ENCODE measurements at places on chromosomes 1 and 21.

- peak; percentile 81 for DNase-seq
These were observed 2.0 kb downstream of the AHDC1 start for GRCh38 chr1:27601771-27602461.

- DNase-seq: no peak
These were observed 7.5 kb downstream of the COL9A2 start for GRCh38 chr1:40309374-40310128.

GRCh38 chr1:45259053-45259452, 52.6 kb upstream of the ZSWIM5 start:
- DNase-seq: no peak

- DNase-seq: no peak
These were observed 172.2 kb upstream of the C8B start for GRCh38 chr1:57137980-57138379.

GRCh38 chr1:153805042-153805745, 30.0 kb downstream of the SLC27A3 start:
- DNase-seq: no peak

GRCh38 chr1:242208021-242208420, 209.1 kb upstream of the MAP1LC3C start:
- DNase-seq: no peak

GRCh38 chr1:116457946-116458604, 85.0 kb downstream of the ATP1A1 start:
- no peak for DNase-seq

- peak; percentile 72 for DNase-seq
These were observed 13.6 kb upstream of the FAM89A start for GRCh38 chr1:231053493-231054162.

- DNase-seq: no peak
These were observed 609.2 kb downstream of the KCNT2 start for GRCh38 chr1:195999022-195999421.

DNA sequence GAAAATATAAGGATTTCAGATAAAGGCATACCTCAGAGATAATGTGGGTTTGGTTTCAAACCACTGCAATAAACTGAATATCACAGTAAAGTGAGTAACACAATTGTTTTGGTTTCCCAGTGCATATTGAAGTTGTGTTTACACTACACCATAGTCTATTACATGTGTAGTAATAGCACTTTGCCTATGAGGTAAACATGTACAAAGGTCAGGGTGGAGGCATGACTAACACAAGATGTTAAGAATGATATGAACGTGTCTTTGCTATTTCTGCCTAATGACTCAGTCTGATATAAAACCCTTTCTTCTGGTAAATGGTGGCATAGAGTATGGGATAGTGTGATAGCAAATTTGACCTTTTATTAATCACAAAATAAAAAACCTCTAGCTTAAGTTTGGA, 621.5 kb upstream of the ADGRL2 start:
- no peak for DNase-seq

GRCh38 chr1:177145106-177146070, 19.1 kb downstream of the ASTN1 start:
- no peak for DNase-seq

DNA sequence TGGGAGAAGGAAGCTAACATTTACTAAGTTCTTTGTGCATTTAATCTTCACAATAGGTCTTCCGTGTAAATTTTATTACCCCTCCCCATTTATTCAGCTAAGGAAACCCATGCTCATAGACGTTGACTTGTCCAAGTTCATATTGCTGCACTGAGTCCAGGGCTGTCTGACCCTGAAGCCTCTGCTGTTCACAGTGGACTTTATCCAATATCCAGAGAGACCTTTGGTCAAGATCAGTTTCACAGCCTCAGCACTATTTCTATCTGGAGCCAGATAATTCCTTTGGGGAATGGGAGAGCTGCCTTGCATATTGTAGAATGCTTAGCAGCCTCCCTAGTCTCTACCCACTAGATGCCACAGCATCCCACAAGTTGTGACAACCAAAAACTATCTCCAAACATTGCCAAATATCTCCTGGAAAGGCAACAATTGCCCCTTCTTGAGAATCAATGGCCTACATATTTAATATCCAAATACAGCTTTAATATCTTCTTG, 26.4 kb downstream of the ILDR2 start:
- DNase-seq: no peak

- DNase-seq: no peak
These were observed 3.0 kb upstream of the LCE1E start for GRCh38 chr1:152783095-152783494.

GRCh38 chr1:235006132-235006721, 122.4 kb downstream of the TOMM20 start:
- no peak for DNase-seq

- no peak for DNase-seq
These were observed 3.2 kb downstream of the LBR start for GRCh38 chr1:225424562-225425200.

DNA sequence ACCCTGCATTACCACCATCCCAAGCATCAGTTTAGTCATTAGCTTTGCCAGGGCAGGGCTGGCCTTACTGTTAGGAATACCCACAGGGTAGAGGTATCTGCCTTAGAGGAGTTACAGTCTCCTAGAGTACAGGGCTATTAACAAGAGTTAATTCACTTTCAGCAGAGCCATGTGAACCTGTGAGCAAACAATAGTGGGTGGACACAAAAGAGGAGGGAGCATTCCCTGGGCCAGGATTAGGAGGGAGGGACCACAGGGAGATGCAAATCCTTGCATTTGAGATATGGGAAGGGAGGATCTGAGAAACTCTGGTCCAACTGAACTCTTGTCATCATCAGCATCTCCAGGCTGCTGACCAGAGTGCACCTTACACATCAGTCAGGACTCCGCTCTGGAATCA, 51.1 kb upstream of the IGSF21 start:
- DNase-seq: no peak

DNA sequence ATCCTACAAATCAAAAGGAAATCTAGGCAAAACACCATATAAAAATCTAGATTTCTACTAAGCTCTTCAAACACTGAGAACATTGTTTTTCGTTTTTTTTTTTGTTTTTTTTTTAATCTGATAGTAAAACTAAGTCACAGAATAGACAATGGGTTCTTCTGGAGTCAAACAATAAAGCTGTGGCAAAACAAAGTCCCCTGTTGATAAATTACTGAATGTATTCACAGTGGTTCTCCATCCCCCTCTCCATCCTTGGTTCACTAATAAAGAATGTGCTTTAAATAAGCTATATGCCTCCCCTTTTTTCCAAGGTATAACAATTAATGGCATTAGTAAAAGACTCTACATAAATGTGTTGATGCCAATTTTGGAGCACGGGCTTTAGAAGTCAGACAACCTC, 16.7 kb upstream of the ATP1B1 start:
- DNase-seq: no peak

DNA sequence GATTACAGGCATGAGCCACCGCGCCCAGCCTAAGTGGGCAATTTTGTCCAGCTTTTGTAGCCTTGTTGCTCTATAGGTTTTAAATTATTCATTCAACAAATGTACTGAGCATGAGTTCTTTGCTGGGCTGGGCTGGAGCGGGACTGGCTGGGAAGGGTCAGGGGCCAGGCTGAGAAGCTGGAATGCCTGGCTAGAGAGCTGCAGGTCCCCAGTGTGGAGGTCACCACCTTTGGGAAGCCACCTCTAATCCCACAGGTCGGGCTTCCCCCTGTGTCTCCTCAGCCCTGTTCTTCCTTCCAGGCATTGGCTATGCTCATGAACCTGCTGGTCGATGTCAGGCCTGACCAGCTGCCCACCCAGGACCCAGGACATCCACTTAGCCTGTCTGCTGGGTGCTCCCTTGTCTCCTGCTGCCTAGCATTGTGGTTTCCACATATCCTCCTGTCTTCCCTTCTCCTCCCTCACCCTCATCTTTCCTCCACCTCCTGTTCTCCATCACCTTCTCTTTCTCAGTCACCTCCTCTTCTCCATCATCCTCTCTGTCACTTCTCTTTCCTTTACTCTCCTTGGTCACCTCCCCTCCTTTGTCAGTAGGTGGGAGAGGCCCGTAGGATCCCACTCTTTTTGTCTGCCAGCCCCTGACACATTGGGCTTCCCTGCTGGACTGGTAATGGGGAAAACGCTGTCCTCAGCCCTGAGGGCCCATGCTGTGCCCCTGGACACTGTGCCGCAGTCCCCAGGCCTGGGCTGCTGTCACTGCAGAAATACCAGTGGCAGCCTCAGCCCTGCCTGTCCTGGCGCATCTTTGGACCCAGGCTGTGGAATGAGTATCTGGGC, 23.8 kb downstream of the SERINC2 start:
- no peak for DNase-seq

GRCh38 chr1:36369061-36369861, 16.5 kb downstream of the STK40 start:
- peak; percentile 87 for DNase-seq

DNA sequence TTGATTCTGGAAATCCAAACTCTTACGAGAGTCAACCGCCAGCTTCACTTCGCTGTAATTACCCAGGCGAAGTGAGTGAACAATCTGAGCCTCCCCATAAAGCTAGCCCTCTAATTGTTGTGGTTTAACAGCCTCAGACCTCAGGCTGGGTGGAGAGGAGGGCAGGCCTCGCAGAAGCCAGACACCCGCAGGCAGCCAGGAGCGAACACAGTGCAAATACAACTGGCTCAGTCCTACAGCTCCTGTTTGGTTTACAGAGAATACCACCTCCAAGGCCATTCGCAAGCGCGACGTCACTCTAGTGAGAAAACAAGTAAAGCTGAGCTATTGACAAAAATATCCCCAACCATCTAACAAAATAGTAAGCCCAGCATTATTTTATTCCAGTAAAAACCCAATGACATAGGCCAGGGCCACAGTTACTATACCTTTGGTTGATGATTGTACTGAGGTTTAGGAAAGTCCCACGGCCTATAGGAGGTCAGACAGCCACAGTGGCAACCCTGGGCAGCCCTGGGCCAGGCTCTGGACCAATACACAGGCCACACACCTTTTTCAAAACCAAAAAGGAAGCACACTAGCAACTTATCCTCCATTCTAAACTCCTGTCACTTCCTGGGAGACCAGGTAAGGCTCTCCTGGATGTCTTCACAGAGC, 163.3 kb downstream of the ETS2 start:
- no peak for DNase-seq

GRCh38 chr21:35408401-35408800, 359.3 kb upstream of the RUNX1 start:
- no peak for DNase-seq

GRCh38 chr1:183824291-183824690, 19.4 kb downstream of the RGL1 start:
- DNase-seq: no peak

- DNase-seq: no peak
These were observed 246.4 kb downstream of the MATN1 start for GRCh38 chr1:30476911-30477459.

- no peak for DNase-seq
These were observed 163.3 kb downstream of the ST6GALNAC5 start for GRCh38 chr1:77030401-77031105.

- no peak for DNase-seq
These were observed 37.9 kb upstream of the DUSP10 start for GRCh38 chr1:221779771-221780170.

DNA sequence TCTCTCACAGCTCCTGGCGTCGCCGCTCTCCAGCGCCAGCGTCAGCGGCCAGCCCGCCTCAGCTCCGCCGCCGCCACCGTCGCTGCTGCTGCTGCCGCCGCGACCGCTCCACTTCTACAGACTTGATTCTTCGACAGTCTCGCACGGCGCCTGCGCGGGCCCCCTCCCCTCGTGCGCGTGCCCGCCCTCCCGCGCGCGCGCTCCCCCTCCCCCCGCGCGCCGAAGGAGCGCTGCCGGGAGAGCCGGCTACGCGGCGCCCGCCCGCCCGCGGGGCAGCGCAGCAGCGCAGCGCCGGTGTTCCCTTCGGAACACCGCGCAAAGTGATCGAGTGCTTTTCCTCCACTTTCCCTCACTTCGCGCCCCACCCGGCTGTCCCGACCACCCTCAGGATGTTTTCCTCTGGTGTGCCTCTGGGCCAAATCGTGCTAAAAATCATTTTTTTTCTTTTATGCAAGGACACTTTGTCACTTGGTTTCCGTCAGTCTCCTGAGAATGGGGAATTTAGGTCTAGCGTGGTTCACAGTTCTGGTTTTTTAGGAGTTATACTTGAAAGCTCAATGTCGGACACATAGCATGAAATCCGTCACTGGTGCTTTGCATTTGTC, at the start of gene IRF2BP2:
IRF2BP2 (minus strand) TSS at position 118 of the 605 bp plus-strand sequence. CDS start 684 bp downstream, outside the sequence.
- peak; percentile 91 for DNase-seq

All from kidney (tissue), 22 donors.